Hematopoietic multipotent progenitor cell treated with erythropoietin and hydrocortisone succinate and interleukin-3 and kit ligand, for 4 days (in vitro differentiated cells): ENCODE measurements at places on chromosomes 13 and 19.
A peak's percentile ranks its signal among the peaks of the same experiment; 100 is the strongest.

- no peak for DNase-seq
Measured at GRCh38 chr19:17685451-17686022, 2.6 kb downstream of the UNC13A start.

DNA sequence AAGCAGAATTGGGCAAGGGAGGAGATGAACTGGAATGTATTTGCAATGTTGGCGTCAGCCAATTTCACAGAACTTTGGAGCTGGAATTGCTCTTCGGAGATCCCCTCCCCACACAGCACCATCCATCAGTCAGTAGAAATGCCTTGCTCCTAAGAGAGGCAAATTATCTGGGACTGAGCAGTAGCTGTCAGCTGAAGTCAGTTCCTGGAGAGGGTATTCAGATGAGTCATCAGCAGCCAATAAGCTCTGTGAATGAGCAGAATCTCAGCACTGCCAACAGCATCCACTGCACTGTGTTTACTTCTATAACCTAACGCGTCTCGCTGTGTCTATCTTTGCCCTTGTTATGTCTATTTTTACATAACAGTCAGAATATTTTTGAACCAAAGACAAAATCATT lies 213.7 kb downstream of the SLITRK5 start:
- no peak for DNase-seq

- peak; percentile 96 for DNase-seq
Measured at GRCh38 chr19:6238256-6238642, 41.5 kb downstream of the MLLT1 start.

- DNase-seq: peak; percentile 88
Measured at GRCh38 chr19:4139614-4140236, 13.7 kb upstream of the CREB3L3 start.

GRCh38 chr19:53254411-53255341 lies at the start of gene ZNF677:
Gene ZNF677 (minus strand): TSS chr19:53254873. CDS start chr19:53251550, 3,323 bp downstream.
- DNase-seq: peak; percentile 94

DNA sequence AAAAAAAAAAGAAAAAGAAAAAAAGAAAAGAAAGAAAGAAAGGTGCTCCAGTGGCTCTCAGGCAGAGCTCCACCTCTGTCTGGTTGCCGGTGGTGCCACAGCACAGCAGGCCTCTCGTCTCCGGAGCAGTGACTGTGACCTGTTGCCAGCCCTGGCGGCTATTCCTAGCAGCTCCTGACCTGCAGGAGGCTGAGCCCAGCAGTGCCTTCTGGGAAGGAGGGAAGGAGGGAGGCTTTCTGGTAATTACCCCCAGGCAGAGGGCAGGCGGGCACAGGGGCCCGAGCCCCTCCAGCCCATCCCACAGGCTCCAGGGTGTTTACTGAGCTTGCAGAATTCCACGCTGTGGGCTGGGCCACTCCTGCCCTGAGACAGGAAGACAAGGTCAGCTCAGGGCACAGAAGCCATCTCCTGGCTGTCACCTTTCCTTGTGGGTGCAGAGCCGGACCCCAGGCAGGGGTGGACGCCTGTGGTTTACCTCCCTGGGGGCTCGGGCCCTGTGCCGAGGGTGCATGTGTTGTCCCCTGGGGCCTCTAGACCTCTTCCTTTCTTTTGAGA lies 77.9 kb downstream of the GNG7 start:
- DNase-seq: no peak

- no peak for DNase-seq
Measured at GRCh38 chr19:46065486-46066071, 24.8 kb upstream of the IGFL4 start.

- no peak for DNase-seq
Measured at GRCh38 chr19:45564131-45564780, 20.3 kb downstream of the OPA3 start.

GRCh38 chr13:74987124-74987690 lies 494.8 kb downstream of the TBC1D4 start:
- no peak for DNase-seq

DNA sequence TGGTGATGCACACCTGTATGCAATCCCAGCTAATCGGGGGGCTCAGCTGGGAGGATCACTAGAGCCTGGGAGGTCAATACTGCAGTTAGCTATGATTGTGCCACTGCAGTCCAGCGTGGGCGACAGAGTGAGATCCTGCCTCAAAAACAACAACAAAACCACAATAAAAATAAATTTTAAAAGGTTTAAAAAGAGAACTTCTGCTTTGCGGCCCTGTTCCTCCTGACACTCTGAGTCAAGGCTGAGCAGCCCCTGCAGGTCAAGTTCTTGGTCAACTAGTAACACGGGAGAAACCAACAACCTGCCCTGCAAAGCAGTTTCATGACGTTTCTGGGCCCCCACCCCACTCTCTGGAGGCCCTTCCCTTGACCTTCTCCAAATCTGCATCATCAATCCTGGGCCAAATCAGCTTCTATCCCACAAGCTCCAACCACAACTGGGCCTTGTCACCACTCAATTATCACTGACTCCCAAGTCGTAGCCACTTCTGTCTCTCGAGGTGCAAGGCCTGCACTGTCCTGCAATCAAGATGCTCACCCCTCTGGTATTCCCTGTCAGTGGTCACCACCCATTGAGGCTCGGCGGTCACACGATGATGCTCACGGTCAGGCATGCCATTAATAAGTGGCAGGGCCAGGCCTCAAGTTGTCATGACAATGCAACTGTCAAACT lies 7.5 kb downstream of the ELAVL1 start:
- peak; percentile 10 for DNase-seq

DNA sequence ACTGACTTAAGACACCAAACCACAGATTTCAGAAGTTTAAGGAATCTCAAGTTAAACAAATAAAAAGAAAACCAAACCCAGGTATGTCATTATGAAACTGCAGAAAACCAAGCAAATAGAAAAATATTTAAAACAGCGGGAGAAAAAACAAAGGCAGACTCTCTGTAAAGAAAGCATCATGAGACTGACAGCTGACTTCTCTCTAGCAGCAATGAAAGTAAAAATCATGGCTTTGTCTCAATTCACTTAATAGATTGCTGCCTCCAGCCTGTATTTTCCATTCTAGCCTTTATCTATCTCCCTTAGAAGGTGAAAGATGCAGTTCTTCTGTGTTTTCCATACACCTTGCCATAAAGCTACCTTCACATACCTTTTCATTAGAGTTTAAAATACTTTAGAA lies 131.1 kb upstream of the IPO5 start:
- DNase-seq: no peak

GRCh38 chr19:7772752-7773291 lies 9.8 kb downstream of the CLEC4M start:
- DNase-seq: peak; percentile 66

DNA sequence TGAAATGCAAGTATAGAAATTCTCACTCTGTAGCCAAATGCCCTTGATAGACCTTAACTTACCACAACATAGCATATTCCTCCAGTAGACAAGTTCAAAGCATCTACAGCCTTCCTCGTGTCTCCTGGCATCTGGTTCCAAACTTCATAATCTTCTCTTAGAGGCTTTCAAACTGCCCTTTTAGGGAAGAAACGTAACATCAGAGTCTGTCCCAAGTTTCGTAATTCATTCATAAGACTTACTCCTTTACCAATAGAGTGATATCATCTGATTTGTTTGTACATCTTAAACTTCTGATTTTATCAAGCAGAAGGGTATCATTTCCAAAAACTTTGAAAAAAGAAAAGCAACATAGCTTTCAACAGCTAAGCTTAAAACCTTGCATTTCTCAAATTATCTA lies 137.4 kb downstream of the SPRY2 start:
- DNase-seq: no peak

DNA sequence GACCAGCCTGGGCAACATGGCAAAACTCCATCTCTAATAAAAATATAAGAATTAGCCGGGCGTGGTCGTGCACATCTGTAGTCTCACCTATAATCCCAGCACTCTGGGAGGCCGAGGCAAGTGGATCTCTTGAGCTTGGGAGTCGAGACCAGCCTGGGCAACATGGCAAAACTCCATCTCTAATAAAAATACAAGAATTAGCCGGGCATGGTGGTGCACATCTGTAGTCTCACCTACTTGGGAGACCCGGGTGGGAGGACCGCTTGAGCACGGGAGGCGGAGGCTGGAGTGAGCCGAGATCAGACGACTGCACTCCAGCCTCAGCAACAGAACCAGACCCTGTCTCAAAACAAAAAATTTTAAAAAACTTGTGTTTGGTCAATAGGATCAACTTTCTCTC lies 7.7 kb downstream of the SLC25A30 start:
- no peak for DNase-seq

DNA sequence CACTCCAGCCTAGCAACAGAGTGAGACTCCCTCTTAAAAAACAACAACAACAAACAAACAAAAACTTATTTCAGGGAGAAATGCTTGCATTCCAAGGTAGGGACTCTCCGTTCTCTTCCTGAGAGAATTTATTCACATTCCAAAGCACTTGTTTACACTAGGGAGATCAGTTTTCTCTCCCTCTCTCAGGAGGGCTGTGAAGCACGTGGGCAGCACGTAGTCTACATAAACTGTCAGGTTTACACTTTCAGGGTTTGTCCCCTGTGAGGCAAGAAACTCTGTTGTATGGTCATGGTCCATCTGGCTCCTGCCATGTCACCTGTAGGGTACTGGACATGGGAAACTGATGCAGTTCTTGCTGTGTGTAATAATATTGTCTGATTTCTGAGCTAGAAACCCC lies 31.6 kb downstream of the WDR87 start:
- DNase-seq: no peak

DNA sequence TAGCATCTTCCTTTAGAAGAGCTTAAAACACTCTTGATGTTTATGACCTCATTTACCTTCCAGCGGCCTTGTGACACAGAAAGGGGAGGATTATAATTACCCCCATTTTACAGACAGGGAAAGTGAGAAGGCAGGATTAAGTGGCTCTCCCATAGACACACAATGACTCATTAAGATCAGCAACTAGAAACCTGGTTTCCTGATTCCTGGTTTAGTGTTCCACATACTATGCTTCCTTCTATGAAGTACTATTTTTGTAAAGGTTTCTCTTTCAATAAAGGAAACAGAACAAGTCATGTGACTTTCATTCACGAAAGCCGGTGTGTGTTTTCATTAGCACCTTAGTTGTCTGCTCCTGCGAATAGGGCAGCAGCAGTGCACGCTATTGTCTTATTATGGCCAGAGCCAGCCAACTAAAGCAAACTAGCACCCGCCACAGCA lies 8.3 kb downstream of the IRS2 start:
- DNase-seq: peak; percentile 31

DNA sequence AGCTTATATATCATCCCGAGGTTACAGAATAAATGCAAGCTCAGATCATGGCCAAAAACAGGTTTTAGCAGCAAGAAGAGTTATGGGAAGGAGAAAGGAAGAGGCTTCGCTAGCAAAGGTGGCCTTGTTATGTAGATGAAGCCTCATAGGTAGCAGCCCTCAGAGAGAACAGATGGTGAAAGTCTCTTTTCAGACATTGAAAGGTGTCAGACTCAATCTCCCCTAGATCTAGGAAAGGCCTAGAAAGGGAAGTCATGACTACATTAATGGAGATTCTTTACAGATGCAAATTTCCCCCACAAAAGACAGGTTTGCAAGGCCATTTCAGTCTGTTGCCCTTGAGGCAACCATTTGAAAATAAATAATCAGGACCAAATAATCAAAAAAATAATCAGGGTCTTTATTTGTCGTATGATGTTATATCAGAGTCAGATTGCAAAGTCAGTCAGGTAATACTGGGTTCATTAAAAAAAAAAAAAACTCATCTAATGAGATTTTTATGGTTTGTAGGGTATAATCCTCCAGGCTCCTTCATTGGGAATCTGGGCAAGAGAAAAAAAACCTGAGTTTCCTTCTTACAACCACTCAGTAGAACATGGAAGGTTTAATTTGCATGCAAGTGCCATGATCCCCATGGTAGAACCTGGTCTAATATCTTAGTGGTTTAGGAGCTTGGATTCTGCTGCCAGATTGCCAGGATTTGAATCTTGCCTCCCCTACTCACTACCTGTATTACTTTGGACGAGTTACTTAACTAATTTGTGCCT lies 50.8 kb upstream of the HTR2A start:
- DNase-seq: no peak

DNA sequence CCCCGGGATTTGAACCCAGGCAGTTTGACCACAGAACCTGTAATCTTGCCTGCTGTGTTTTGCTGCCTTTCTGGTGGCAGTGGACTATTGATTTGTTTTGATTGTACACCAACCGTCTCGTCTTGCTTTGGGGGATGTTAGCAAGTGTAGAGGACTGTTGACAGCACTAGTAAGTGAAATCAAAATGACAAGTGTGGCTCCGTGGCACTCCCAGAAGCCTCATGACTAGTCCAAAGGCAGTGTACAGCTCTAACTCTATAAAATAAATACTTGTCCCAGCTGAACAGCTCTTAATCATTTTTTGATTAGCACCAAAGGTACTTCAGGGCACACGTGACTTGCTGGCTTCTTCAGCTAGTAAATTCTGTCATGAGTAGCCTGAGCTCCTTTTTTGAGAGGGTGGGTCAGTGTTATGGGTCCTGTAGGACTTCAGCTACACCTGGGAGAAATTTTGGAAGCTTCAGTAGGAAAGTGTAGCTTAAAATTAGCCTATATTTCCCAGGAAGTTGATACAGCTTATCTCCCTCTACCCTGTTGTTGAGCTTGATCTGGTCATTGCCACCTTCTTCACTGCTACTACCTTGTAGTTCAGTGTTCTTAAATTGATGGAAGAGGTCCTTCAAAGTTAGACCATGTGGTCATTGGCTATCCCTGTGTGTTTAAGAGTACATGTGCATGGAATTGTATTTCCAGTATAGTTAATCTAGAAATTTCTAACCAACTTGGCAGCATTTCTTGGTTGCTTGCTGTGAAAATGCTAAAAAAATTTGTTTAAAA lies 15.1 kb downstream of the TM9SF2 start:
- no peak for DNase-seq

DNA sequence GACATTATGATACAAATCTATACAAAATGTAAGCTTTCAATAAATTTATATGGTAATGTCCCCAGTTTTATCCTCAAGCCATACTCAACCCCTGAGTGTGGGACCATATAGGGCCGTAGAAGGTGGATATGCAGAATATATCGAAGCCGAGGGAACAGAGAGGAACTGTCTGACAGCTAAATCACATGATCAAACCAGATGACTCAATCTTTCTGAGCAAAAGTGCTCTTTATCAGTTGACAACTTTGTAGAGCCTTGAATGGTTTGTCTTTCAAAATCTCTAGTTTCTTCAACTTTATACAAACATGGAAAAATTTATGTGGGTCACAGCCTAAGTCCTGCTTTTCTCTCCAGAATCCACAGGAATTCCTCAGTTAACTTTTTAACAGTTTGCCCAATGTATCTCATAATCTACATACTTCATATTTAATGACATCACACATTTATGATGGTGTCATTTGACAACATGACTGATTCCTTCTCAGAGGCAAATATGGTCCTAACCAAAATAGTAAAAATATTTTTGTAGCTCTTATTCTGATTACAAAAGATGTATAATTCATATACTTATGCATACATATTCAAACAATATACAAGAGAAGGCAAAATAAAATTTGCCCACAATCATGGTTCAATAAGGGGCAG lies 673.0 kb upstream of the GPC6 start:
- DNase-seq: no peak

DNA sequence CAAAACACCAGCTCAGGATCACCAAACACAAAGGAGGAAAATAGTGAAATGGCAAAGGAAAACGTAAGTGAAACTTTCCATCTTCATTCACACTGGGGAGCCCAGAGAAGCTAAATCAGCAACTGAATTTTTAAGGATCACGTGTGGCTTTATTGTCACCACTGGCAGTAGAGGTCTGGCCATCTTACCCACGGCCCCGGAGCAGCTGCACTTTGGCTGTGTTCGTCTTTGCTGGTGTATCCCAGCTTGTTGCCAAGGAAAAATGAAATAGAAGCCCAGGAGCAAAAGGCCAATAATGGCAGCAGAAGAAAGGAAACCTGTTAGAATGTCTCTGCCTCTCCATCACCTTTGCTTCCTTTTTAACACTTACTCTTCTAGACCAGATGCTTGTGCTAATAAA lies 274.7 kb downstream of the FOXO1 start:
- DNase-seq: no peak
